H7 (cell line): ENCODE measurements at places on chromosomes 16 and 17. TPM values are rescaled to one million over a fixed set of nuclear protein-coding genes. Genes with fewer than 3 reads are reported as not detected.

PRKCA gene
- total RNA-seq, result 10.0 and 10.3 TPM in 2 replicates

CLDN7 gene
- 30.8 and 40.8 TPM in 2 replicates for total RNA-seq

NHERF1 gene
- total RNA-seq, result 63.1 and 79.1 TPM in 2 replicates

- DNase-seq, result peak; percentile 74
These were observed 13.3 kb upstream of the SDK2 start for GRCh38 chr17:73657473-73658116.

DNA sequence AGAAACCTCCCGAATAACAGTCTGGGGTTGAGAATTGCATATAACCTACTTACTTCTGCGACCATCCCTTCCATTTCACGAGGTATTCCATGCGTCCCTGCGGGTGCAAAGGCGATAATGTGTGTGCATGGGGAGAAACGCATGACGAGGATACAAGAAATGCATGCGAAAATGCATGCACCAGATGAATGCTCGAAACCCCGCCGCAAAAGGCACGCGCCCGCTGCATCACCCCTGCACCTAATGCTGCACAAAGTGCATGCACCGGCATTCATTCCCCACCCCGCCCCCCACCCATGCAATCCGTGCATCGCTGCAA is 474 bp downstream of the CBX8 start:
- DNase-seq, result no peak

- no peak for DNase-seq
These were observed 4.4 kb upstream of the CARHSP1 start for GRCh38 chr16:8872967-8873865.

GRCh38 chr17:78795861-78796516 is 13.9 kb upstream of the CYTH1 start:
- no peak for DNase-seq
